ENCODE measurements at places on chromosomes 7 and 10. TPM values are rescaled to one million over a fixed set of nuclear protein-coding genes. Genes with fewer than 3 reads are reported as not detected.

DNA sequence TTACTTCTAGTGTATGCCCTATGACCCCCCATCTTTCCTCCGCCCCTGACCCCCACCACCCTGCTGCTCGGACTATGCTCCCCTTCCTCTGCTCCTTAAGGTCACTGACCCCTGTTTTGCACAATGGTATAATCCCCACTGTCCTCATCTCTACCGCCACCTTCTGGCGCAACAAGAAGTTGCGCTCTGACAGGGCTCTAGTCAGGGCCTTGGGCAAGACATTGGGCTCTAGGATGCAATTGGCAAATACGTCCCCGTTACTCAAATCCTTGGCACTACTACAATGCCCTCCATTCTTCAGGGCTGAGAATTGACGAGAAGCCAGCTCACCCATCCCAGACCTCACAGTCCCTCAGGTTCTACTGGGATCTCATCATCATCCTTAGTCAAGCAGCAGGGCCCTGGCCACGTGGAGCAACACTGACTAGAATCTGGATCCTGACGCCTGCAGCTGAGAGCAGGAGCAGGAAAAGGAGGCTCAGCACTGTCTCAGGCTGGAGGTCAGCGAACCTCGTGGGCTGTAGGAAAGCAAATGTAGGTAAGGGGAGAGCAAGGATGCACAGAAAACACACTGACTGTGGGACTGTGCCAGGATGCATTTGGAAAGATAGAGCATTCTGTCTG is 10.6 kb downstream of the LRIT2 start:
- ATAC-seq = peak; percentile 52

GRCh38 chr7:157554393-157555238 is 217.8 kb downstream of the DNAJB6 start:
- no peak for ATAC-seq

- no peak for ATAC-seq
These were observed 14.1 kb downstream of the STAG3 start for GRCh38 chr7:100191775-100192174.

DNA sequence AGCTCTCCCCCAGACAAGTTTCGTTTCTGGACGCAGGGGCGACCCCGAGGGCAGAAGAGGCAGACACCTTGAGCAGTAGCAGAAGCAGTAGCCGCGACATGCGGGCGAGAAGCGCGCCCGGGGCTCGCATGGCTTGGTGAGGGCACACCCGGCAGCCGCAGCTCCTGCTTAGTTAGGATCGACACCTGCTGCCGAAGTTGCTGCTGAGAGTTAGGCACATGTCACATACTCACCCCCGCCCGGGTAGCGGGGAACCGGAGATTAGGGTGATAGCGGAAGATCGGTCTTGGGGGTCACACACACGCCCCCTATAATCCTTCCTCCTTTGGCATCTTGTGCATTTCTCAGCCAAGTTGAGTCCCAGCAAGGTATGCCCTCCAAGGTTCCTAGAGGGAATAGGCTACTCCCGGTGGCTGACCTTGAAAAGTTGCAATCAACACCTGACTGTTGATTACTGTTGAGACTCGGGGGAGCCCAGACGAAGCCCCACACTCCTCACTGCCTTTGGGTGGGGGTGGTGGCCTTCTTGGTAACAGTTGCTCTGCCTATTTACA is 668 bp downstream of the GPR37 start:
- ATAC-seq = no peak

DNA sequence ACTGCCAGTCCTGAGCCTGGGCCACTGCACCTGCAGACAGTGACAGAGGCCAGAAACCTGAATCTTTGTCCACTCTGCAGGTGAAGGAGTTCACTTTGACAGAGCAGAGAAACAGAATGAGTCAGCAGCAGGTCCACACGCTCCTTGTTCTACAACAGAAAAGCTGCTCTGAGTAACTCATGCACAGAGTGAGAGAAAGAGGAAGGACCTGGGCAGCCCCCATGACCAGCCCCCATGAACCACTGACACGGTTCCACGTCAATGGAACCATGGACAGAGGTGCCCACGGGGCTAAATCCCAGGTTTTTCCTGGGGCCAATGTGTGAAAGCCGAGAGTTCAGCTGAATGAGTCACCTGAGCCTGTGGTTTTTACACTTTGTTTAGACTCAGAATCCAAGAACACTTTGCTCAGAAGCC is 40.8 kb upstream of the CTBP2 start:
- no peak for ATAC-seq

OR9A2 gene
- total RNA-seq = not detected

GJD4 gene
- not detected for total RNA-seq

- no peak for ATAC-seq
These were observed 6.8 kb downstream of the GPR146 start for GRCh38 chr7:1050956-1051690.

AGAP9 gene
- 10.0 TPM for total RNA-seq

DNA sequence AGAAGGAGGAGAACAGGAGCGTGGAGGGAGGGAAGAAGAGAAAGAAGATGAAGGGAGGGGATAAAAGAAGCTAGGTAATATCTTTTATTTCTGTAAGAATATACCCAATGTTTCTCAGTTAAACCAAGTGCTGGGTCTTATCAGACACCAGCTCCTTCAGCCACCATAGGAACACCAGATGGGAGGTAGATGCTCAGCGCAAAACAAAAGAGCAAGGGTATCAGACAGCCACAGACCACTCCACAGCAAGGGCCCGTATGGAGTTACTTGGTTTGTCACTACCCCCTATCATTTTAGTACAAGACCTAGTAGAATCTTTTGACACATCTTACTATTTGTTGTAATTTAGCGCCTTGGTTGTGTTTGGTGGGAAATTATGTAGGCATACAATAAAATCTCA is 65.9 kb upstream of the FAM133B start:
- ATAC-seq = no peak

DNA sequence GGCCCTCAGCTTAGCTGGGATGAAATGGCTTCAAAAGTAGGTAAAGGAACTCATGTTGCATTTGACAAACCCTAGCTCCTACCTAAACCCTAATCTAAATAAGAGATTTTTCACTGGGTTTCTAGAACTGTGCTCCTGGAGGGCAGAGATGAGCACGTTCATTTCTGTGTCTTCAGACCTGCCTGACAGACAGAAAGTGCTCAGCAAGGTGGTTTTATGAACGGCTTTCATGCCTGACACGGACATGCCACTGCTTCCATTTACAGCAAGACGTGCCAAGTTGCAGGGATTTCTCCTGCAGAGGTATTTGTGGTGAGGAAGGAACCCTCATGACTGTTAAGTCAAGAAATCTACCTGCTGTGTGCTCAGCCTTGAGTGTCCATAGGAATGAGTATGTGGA is 83.5 kb upstream of the KMT2C start:
- no peak for ATAC-seq

CTAGE8 gene
- 0.16 TPM for total RNA-seq

Measured in motor neuron (in vitro differentiated cells).